Adrenal gland (tissue), 19 donors: ENCODE measurements at places on chromosomes 2 and 18. TPM values are rescaled to one million over a fixed set of nuclear protein-coding genes. Genes with fewer than 3 reads are reported as not detected.

DNA sequence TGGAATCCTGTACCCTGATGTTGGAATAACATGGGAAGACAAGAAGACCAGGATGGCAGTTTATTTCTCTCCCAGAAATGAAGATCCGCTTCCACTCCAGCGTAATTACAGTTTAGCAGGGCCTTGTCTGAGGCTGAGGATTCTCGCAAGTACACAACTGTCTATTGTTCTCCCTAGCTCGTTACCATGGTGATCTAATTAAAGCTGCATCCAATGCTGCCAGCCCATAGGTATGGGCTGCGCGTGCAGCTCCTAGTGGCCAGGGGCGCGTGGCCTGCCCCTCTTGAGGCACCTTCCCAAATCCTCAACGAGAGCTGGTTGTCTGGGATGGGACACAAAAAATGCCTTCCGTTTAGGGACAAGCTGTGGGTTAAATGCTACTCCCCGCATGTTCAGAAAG lies 344.9 kb downstream of the CYRIA start:
- no peak for DNase-seq

DNA sequence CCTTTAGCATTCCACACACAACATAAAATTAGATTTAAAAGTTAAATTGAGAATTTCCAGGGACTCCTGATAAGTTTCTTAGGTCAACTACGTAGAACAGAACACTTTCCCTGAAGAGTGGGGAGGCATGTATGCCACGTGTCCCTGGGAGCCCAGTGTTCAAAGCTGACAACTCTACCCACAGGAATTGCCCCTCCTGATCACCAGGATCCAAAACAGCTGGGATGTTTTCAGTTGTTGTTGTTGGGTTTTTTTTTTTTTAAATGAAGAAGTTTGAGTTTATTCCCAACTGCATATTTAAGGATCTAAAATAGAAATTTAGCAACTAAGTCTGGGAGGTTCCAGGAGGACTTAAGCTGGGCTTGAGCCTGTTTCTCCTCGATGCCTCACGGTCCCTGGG lies 100.5 kb downstream of the TPGS2 start:
- DNase-seq: no peak

- no peak for DNase-seq
These were observed 126.1 kb downstream of the OLA1 start for GRCh38 chr2:174122185-174122584.

- no peak for DNase-seq
These were observed 439.8 kb upstream of the TMEFF2 start for GRCh38 chr2:192634557-192634956.

- DNase-seq: no peak
These were observed 18.0 kb downstream of the MARCHF4 start for GRCh38 chr2:216354306-216354705.

DNA sequence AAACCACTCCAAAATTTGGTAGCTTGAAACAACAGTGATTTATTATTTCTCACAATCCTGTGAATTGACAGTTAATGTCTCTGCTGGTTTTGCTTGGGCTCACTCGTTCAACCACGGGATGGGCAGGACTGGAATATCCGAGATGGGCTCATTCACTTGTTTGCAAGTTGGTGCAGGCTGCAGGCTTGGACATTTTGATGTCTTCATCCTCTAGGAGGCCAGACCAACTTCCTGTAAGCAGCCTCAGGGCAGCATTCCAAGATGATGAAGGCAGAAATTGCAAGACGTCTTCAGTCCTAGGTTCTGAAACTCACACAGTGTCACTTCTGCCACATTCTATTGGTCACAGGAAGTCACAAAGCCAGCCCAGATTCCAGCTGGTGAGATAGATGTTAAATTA lies 47.1 kb downstream of the GPR39 start:
- no peak for DNase-seq

- DNase-seq: no peak
These were observed 226.9 kb downstream of the PAX3 start for GRCh38 chr2:222071911-222072310.

GRCh38 chr18:75612456-75612855 lies 185.0 kb upstream of the SMIM21 start:
- no peak for DNase-seq

The PJVK gene
- total RNA-seq: 2.5 TPM

The XIRP2 gene
- total RNA-seq: not detected

The ADD2 gene
- total RNA-seq: 0.69 TPM

The SULT1C4 gene
- total RNA-seq: 7.2 TPM

The CCDC178 gene
- total RNA-seq: not detected

The REL gene
- total RNA-seq: 15.0 TPM

The NYAP2 gene
- total RNA-seq: 0.67 TPM

The RRM2 gene
- 2.0 TPM for total RNA-seq

The ALPP gene
- not detected for total RNA-seq

The SCN7A gene
- total RNA-seq: 8.5 TPM

The EPB41L5 gene
- total RNA-seq: 16.5 TPM
